ENCODE measurements at places on chromosomes 12 and 14.

DNA sequence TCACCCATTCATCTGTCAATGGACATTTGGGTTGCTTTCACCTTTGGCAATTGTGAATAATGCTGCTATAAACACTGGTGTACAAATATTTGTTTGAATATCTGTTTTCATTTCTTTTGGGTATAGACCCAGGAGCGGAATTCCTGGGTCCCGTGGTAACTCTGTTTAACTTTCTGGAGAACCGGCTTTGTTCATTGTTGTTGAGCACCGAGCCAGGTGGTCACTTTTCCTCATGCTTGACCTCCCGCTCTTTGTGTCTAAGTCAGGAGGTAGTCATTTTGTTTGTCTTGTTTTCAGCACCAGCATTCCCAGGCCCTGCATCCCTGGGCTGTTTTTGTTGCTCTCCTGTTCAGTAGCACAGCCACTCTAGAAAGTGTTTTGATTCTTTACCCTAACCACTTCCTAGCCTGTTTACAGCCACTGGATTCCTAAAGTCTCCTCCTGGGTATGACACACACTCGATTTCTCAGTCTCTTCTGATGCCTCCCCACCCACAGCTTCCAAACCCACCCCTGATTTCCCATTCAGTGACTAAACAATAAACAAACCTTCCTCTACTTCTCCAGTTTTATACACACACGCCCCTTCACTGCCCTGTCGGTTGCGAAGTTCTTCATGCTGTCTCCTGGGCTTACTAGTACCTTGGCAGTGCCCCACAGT, 37.9 kb downstream of the B4GALNT3 start:
- H3K27me3 ChIP-seq, result no peaks in the 10 kb centered on the region
- H3K4me1 ChIP-seq, result no peaks in the 10 kb centered on the region
- H3K27ac ChIP-seq, result no peak overlapping the region
- no peak for DNase-seq

DNA sequence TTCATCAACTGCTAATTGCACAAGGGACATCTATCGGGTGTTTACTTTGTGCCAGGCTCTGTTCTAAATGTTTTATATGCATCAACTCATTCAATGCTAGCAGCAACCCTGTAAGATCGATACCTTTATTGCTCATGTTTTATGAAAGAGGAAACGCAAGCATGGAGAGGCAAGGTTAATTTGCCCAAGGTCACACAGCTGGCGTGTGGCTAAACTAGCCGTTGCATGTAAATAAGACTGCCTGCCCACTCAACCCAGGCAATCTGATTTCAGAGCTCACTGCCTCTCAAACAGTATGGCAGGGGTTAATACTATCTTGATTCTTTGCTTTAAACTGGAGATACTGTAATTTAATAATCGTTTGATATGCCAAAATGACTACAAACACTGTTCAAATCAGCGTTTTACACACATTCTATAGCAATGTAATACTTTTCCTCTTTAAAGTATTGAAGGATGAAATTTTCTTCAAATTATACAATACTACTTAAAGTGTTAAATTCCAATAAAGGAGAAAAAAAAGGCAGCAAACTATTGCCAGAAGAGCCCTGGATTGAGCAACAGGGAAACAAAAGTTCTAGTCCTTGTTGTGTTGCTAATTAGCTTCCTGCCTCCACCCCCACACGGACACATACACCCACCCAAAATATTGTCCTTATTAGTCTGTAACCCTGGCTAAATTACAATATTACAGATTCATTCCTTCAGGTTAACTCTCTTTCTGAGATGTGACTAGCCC, 39.1 kb upstream of the DHRS7 start:
- H3K36me3 ChIP-seq, result no peaks in the 10 kb centered on the region
- no peak overlapping the region for H3K27ac ChIP-seq
- H3K4me3 ChIP-seq, result no peak overlapping the region

GRCh38 chr14:103593577-103593976, 30.8 kb downstream of the COA8 start:
- H3K36me3 ChIP-seq, result peaks cover 11% of the 10 kb centered on the region
- H3K4me1 ChIP-seq, result peaks cover 9% of the 10 kb centered on the region
- H3K27me3 ChIP-seq, result no peaks in the 10 kb centered on the region
- DNase-seq, result no peak
- H3K27ac ChIP-seq, result no peak overlapping the region

DNA sequence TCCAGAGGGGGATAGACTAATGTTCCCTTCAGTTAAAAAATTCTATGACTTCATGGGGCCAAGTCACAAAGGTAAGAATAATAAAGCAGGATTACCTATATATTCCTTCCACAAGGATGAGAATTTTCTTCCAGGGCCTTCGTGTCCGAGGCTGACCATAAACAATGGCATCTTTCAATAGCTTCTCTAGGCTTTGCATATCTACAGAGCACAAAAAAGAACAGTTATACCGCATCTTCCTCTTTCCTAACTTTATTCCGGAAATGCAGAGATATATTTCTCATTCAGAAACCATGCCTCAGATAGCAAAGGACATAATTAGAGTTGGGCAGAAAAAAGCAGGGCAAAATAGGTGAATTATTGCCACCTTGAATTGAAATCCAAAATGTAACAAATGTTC, 58.3 kb upstream of the ISM2 start:
- DNase-seq, result no peak
- no peaks in the 10 kb centered on the region for H3K4me1 ChIP-seq
- no peaks in the 10 kb centered on the region for H3K27me3 ChIP-seq
- H3K27ac ChIP-seq, result no peak overlapping the region
- H3K36me3 ChIP-seq, result peaks cover 54% of the 10 kb centered on the region

Measured in CD4-positive, alpha-beta T cell (primary cell).